ENCODE measurements at places on chromosomes 4 and X. TPM values are rescaled to one million over a fixed set of nuclear protein-coding genes. Genes with fewer than 3 reads are reported as not detected.
A peak's percentile ranks its signal among the peaks of the same experiment; 100 is the strongest.

DNA sequence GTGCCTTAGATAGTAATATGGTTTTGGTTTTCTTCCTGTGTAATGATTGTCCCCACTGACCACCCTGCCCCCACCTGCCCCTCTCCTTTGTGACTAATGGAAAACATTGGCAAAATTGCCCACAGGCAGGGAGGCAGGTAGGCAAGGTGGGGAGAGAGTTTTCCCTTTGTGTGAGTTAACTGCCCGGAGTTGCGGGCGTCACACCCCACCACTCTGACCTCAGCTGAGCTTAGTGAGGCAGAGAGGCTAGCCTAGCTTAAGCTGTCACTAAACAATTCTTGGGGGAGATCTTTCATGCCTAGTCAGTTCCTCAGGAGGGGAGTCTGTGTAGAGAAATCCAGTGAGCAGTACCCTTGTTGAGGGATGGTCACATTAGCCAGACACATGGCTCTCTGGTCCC lies 245.3 kb downstream of the BCOR start:
- no peak overlapping the region for H3K27ac ChIP-seq
- peaks cover 37% of the 10 kb centered on the region for H3K4me1 ChIP-seq
- H3K27me3 ChIP-seq = no peaks in the 10 kb centered on the region
- H3K36me3 ChIP-seq = no peaks in the 10 kb centered on the region

- H3K27ac ChIP-seq = no peak overlapping the region
- H3K27me3 ChIP-seq = no peaks in the 10 kb centered on the region
- no peak overlapping the region for H3K4me3 ChIP-seq
- DNase-seq = no peak
- no peaks in the 10 kb centered on the region for H3K36me3 ChIP-seq
Measured at GRCh38 chr4:150114641-150115040, 36.4 kb downstream of the DCLK2 start.

GRCh38 chr4:124913237-124913636 lies 200.7 kb upstream of the ANKRD50 start:
- H3K4me3 ChIP-seq = no peak overlapping the region
- no peaks in the 10 kb centered on the region for H3K4me1 ChIP-seq
- H3K27me3 ChIP-seq = no peaks in the 10 kb centered on the region
- H3K27ac ChIP-seq = no peak overlapping the region
- H3K36me3 ChIP-seq = peaks cover 3% of the 10 kb centered on the region

DNA sequence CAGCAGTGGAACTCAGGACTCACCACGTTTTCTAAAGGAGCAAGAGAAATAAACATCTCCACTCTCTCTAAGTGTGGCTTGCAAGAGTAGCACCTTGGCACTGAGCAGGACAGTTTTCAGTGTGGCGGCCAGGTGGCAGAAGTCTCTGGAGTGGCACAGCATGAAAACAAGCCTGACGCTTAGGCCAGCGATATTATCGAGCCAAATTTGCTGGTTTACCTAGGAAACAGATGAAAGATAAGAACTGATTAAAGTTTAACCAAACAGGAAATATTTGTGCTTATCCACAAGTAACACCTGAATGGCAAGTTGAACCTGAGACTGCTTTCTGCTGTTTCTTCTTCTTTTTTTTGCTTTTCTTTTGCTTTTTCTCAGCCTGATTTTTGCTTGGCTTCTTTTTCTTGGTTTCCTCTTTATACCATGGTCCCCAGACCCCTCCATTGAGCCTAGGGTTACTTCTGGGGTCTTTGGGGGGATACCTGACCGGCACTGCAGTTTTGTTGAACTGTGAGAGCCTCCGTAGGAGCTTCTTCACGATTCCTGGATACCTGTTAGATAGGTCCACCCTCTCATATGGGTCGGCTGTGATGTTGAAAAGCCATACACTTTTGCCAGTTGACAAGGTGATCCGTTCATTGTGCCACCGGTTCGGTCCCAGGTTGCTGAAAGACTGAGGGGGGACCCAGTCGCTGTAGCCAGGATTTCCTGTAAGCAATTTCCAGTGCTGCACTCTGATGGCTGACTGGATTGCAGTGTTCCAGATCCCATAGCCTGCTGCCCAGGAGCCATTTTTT lies 77.3 kb downstream of the ARSJ start:
- H3K27me3 ChIP-seq = no peaks in the 10 kb centered on the region
- no peak for DNase-seq
- no peak overlapping the region for H3K27ac ChIP-seq
- no peak overlapping the region for H3K4me3 ChIP-seq
- H3K4me1 ChIP-seq = no peaks in the 10 kb centered on the region
- no peaks in the 10 kb centered on the region for H3K36me3 ChIP-seq

GRCh38 chr4:158836002-158836369 lies 67.2 kb downstream of the FNIP2 start:
- H3K27me3 ChIP-seq = no peaks in the 10 kb centered on the region
- H3K4me1 ChIP-seq = peaks cover 11% of the 10 kb centered on the region
- H3K36me3 ChIP-seq = no peaks in the 10 kb centered on the region
- no peak overlapping the region for H3K4me3 ChIP-seq
- peak; percentile 9 for DNase-seq

DNA sequence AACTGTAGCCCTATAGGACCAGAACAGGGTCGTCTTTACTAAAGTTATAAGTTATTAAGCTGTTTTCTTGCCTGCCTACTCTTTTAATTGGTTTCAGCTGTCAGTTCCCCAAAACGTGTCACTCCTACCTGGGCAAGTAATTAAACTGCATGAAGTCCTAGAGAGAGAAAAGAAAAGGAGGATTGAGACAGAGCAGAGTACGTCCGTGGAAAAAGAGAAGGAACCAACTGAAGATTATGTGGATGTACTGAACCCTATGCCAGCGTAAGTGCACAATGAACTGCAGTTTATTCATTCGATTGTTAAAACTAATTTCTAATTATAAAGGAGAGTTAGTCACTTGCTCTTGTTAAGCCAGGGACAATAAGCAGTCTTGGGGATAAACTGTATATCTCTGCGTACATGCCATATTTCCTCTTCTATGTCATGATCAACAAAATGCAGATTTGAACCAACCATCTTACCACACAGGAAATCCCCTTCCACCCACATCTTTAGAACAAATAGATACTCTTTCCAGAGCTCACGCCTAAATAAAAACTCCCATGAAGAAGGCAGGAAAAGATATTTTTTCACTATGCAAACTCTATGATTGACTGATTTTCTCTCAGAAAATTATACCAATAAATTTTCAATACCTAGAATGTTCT lies 22.8 kb downstream of the STAP1 start:
- DNase-seq = no peak
- H3K4me3 ChIP-seq = no peak overlapping the region
- no peaks in the 10 kb centered on the region for H3K4me1 ChIP-seq

GRCh38 chrX:51144828-51145442 lies 187.7 kb upstream of the NUDT10 start:
- H3K27ac ChIP-seq = no peak overlapping the region
- H3K4me3 ChIP-seq = no peak overlapping the region
- no peaks in the 10 kb centered on the region for H3K4me1 ChIP-seq
- no peaks in the 10 kb centered on the region for H3K27me3 ChIP-seq

DNA sequence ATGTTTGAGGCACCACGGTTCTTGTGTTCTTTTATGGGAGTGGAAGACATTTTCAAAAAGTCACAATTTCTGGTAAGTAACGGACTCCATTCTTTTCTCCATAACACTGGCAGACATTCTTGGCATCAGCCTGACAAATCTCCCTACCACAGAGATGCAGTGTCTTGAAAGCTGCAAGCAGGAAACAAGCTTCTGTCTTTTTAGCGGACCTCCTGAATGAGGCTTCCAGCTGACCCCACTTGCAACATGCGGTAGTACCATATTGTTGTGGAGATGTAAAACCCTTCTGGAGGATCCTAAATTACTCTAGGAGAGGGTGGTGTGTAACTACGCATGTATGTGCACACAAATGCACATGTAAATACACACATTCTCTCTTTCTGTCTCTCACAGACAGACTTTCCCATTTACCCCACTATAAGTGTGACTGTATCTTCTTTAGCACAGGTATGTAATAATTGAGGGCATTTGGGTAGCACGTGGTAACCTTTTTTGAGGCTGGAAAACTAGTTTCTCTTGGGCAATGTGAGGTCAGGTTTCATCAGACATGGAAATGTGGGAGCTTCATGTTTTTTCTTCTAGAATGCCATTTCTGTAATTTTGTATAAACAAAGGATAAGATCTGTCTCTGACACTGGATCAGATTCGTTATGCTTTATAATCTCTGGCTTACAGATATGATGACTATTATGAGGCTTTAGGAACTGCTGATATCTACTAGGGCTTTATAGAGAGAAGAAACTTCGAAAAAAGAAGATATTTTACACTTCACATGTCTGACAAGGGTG lies 130.1 kb downstream of the MGST2 start:
- H3K27ac ChIP-seq = no peak overlapping the region
- H3K4me1 ChIP-seq = peaks cover 7% of the 10 kb centered on the region
- no peak for DNase-seq
- no peak overlapping the region for H3K4me3 ChIP-seq
- H3K27me3 ChIP-seq = no peaks in the 10 kb centered on the region

Gene TBC1D9
- total RNA-seq = 8.8 TPM

Gene PABPC1L2A
- total RNA-seq = not detected

Gene NDUFC1
- 40.6 TPM for total RNA-seq

Gene RASL11B
- 6.8 TPM for total RNA-seq
